Activated naive CD8-positive, alpha-beta T cell treated with anti-CD3 and anti-CD28 coated beads, Interleukin-2, amount 10 ng/mL, durations not matched to agents 7 days and 5 days (primary cell): ENCODE measurements at places on chromosomes 5 and 9. TPM values are rescaled to one million over a fixed set of nuclear protein-coding genes. Genes with fewer than 3 reads are reported as not detected.

GRCh38 chr9:71937070-71937625, 25.7 kb downstream of the C9orf85 start:
- H3K4me3 ChIP-seq: no peak overlapping the region
- peaks cover 13% of the 10 kb centered on the region for H3K4me1 ChIP-seq
- H3K36me3 ChIP-seq: peaks cover 11% of the 10 kb centered on the region

DNA sequence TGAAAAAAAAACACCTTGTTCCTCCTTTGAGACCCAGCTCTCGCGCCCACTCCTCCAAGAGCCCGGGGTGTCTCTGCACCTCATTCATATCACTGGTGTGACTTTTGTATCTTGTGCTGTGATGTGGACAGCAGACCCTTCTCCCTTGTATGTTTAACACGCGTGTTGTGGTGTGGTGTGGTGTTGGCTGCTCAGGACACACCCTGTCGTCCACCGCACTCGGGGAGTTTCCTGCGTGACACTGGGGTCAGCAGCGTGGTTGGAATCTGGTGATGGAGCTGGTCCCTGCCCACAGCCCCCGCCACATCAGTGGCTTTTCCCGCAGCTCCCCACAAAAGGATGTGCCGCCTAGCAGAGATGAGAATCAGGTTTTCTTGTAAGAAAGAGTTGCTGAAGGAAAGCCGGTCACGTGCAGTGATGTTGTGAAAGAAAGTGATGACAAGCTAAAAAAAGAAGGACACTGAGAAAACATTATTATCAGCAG, 61.5 kb downstream of the TENT4A start:
- peaks cover 15% of the 10 kb centered on the region for H3K4me1 ChIP-seq
- peak overlapping the region; percentile 23 for H3K4me3 ChIP-seq
- no peaks in the 10 kb centered on the region for H3K36me3 ChIP-seq
- H3K27ac ChIP-seq: no peak overlapping the region
- no peak for DNase-seq

- H3K27ac ChIP-seq: no peak overlapping the region
- H3K4me3 ChIP-seq: no peak overlapping the region
These were observed 41.5 kb downstream of the PLPP7 start for GRCh38 chr9:131330814-131331600.

The ADAMTSL1 gene
- not detected for total RNA-seq
